ENCODE measurements at places on chromosomes 5 and 9. TPM values are rescaled to one million over a fixed set of nuclear protein-coding genes. Genes with fewer than 3 reads are reported as not detected.

DNA sequence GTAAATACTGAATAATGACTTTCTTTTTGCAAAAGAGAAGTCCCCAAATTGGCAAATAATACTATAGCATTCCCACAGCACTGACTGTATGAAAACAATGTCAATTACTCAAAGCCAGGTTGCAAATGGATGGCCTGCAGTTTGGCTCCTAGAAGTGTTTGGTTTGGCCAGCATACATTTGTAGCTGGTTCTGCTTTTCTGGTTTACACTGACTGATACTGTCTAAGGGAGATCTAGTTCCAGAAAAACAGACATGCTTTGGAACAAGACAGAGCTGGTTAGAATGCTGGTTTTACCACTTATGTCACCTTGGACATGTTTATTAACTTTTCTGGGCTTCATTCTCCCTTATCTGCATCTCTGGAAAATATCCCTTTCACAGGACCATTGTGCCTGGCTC, 81.5 kb upstream of the TRPM3 start:
- no peak for DNase-seq

Gene CDC25C
- 25.4 TPM for total RNA-seq

DNA sequence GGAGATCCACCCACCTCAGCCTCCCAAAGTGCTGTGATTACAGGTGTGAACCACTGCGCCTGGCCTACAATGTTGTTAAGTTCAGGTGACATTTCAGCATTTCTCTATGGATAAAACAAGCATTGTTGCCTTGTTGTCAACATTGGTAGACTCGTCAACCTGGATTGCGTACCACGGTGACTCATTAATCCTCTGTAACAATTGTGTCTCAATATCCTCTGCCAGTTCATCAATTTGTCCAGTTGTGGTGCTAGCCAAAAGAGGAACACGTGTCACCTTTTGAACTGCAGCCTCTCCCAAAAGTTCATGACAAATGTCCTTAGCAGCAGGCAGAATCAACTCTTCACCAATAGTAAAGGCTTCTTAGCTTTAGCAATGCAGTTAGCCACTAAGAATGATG, 46.3 kb upstream of the LARP1 start:
- peak; percentile 17 for DNase-seq

DNA sequence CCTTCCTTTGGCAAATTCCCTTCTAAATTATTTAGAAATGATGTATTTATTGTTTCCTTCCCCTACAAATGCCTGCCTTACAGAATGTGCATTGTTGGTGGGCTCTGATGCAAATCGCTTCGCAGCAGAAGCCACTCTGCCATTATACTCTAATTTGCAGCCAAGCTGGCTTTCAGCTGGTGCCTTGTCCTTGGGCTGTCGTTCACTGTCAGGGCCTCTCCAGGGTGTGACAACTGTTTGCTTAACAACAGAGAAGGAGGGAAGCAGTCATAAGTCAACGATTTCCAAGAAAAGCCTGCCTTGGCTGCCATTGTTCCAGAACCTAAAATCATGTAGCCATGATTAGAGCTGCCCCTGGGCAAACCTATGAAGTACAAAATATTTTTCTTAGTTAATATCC, 260.1 kb upstream of the RGMB start:
- no peak for DNase-seq

Gene AQP7
- total RNA-seq: 0.12 TPM

Gene PCDHAC1
- 0.96 TPM for total RNA-seq

GRCh38 chr9:136245219-136246150, at the start of gene QSOX2:
TSS of gene QSOX2 (minus strand) at chr9:136245812. CDS start at chr9:136245803, 9 bp downstream.
- peak; percentile 56 for DNase-seq

GRCh38 chr9:136470356-136470755, 12.5 kb downstream of the SEC16A start:
- no peak for DNase-seq

Gene CCNG1
- total RNA-seq: 193 TPM

DNA sequence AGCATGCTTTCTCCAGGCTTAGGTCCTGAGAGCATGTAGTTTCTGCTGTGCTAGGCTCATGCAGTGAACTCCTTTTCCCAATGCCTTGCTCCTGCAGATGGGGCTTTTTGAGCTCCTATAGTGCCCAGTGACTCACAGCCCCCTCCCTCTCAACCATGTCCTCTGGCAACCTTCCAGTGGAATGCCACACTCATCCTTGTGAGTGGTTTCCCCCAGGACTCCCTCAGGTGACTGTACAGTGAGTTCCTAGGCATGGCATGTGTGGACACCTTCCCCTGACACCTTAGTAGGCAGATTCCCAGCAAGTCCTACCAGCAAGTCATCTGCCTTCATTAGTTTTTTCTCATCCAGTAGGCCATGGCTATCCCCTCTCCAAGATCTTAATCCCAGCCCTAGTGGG, 72.4 kb upstream of the CXCL14 start:
- peak; percentile 87 for DNase-seq

Gene LIFR
- 66.1 TPM for total RNA-seq

DNA sequence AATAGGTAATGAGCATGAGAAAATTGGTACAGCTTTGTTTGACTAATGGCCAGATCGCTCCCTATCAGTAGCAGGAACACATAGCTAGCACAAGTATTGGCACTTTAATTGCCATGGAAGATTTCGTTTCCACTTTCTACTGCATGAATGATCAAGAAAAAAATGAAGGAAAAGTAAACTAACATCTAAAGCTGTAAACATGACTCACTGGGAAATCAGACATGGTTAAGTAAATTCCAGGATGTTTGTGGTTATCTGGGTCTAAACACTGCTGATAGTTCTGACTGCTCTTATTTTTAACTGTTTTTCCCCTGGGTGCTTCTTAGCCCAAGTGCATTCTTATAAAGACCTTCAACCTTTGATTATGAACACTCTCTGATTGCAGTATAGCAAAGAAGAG, 388.9 kb downstream of the NR2F1-AS1 start:
- peak; percentile 96 for DNase-seq

- DNase-seq: peak; percentile 93
These were observed 101.7 kb downstream of the UBAP2 start for GRCh38 chr9:33946779-33947535.

DNA sequence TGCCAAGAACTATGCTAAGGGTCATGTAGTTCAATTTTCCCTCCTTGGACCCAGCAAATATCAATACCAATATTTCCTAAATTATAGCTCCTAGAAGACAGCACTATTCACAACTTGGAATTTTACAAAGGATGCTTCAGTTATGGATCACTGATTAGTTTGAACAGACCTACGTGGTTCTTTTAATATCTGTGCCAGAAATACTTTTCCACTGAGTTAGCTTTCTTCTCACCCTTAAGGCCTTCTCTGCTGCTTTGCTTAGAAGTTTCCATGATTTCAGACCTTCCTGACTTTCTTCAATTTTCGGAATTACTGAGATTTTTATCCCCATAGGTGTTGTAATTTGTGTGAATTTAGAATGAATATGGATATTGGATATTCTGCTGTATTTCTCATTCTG, 380.4 kb downstream of the PSAT1 start:
- no peak for DNase-seq

DNA sequence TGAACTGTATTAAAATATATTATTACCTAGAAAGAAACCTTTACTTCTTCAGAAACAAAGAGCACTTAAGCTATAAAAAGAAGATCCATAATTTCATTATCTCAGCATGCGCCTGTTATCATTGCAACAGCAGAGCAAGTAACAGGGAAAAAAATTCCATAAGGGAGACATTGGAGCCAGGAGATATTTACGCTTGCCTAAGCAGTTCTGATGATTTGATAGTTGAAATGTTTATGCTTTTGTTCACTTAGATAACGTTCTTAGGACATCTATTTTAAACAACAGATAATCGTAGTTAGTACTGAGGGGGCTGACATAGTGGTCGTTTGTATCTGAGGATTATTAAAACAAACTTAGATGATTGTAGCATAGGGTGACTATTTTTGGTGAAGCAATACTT, 252.5 kb downstream of the NNT start:
- DNase-seq: no peak

DNA sequence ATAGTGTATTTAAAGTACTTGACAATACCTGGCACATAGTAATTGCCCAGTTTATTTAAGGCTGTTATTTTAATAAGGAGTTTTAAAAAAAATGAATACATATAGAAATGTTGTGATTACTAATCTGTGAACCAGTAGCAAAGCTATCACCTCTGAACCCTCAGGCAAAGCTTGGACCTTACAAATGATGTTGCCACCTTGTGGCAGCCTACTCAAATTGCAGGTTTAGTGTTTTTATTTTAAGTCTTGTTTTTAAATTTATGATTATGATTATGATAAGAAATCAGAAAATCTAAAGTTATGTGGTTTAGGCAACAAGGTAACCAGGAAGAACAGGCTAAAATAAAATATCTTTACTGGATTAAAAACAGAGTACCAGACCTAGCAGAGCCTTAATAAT, 35.8 kb downstream of the PPARGC1B start:
- no peak for DNase-seq

Data from A172 (cell line).